ENCODE measurements at places on chromosomes 4 and X. TPM values are rescaled to one million over a fixed set of nuclear protein-coding genes. Genes with fewer than 3 reads are reported as not detected.

GRCh38 chr4:183940864-183941263, 35.8 kb downstream of the STOX2 start:
- H3K27me3 ChIP-seq: no peaks in the 10 kb centered on the region
- DNase-seq: peak; percentile 10
- no peak overlapping the region for H3K4me3 ChIP-seq
- no peak overlapping the region for H3K27ac ChIP-seq

- DNase-seq: peak; percentile 34
- no peaks in the 10 kb centered on the region for H3K4me1 ChIP-seq
- no peaks in the 10 kb centered on the region for H3K36me3 ChIP-seq
- no peak overlapping the region for H3K4me3 ChIP-seq
- H3K27me3 ChIP-seq: no peaks in the 10 kb centered on the region
- H3K27ac ChIP-seq: no peak overlapping the region
Observed at GRCh38 chrX:27599928-27600327, 9.8 kb downstream of the DCAF8L2 start.

- DNase-seq: no peak
- no peak overlapping the region for H3K4me3 ChIP-seq
- H3K27me3 ChIP-seq: no peaks in the 10 kb centered on the region
- no peaks in the 10 kb centered on the region for H3K4me1 ChIP-seq
- H3K27ac ChIP-seq: no peak overlapping the region
- H3K36me3 ChIP-seq: no peaks in the 10 kb centered on the region
Observed at GRCh38 chrX:70066646-70067045, 4.4 kb downstream of the OTUD6A start.

- no peak for DNase-seq
- H3K27ac ChIP-seq: no peak overlapping the region
- H3K36me3 ChIP-seq: no peaks in the 10 kb centered on the region
- no peak overlapping the region for H3K4me3 ChIP-seq
Observed at GRCh38 chr4:82484996-82485783, 54.8 kb downstream of the ENOPH1 start.

DNA sequence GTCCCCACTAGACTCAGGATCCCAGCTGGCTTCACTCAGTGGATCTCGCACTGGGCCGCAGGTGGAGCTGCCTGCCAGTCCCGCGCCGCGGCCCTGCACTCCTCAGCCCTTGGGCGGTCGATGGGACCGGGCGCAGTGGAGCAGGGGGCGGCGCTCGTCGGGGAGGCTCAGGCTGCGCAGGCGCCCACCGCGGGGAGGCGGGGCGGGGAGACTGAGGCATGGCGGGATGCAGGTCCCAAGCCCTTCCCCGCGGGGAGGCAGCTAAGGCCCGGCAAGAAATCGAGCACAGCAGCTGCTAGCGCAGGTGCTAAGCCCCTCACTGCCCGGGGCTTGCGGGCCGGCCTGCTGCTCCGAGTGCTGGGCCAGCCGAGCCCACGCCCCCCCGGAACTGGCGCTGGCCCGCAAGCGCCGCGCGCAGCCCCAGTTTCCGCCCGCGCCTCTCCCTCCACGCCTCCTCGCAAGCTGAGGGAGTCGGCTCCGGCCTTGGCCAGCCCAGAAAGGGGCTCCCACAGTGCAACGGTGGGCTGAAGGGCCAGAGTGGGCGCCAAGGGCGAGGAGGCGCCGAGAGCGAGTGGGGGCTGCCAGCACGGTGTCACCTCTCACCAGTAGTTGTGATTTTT, 1038.0 kb downstream of the PCDH19 start:
- no peak for DNase-seq
- no peak overlapping the region for H3K27ac ChIP-seq
- H3K4me1 ChIP-seq: no peaks in the 10 kb centered on the region
- no peak overlapping the region for H3K4me3 ChIP-seq

Gene HEPH
- 83.9 TPM for total RNA-seq

Gene ZAR1
- total RNA-seq: not detected

Data from astrocyte (in vitro differentiated cells and primary cell).